Nephron progenitor cell (in vitro differentiated cells): ENCODE measurements at places on chromosomes 7 and 10.
A peak's percentile ranks its signal among the peaks of the same experiment; 100 is the strongest.

GRCh38 chr7:45253368-45253767, 95.8 kb downstream of the RAMP3 start:
- DNase-seq: no peak

DNA sequence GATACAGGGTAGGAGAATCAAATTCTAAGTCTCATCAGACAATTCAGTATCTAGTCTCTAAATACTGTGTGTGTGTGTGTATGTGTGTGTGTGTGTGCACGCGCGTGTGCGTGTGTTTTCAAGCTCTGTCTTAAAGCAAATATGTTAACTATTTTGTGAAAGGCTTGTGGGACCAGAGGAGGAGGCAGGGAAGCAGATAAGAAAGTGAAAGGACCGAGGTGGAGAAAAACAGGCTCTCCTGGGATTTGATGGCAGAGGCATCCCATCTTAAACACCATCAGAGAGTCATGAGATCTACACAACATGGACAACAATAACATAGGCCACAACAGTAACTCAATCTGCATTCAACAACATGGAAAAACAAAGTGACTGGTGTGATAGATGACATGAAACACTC, 67.1 kb downstream of the PIP4K2A start:
- DNase-seq: no peak

DNA sequence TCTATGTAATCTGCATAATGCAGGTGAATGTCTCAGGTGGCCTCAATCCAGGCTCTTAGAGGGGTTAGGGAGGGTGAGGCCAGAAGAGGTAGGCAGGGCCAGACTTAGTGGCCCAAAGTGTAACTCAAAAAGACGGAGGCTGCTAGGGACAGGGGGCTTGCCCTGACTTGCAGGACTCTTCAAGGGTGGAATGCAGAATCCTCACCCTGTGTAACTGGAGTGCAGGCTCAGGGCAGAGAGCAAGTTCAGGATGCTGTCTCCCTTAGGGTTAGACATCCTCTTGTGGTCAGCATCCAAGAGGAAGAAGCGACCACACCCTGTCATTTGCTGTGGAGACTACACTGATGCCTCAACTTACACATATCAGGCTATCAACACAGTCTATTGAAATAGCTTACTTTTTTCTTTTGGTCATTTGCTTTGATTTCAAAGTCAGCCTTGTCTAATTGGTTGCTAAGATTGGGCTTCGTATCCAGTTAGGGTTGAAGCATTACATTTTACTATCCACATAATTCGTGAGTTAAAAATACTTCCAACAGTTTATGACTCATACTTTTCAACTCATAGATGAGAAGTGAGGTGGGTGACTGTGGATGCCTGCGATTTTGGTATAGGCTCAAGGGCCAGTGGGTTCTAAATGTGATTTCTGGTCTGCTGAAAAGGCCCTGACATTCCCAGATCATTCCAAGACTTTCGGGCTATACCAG, 563.6 kb downstream of the SUGCT start:
- DNase-seq: no peak

- DNase-seq: no peak
These were observed 32.1 kb upstream of the SLC26A4 start for GRCh38 chr7:107628461-107629064.

DNA sequence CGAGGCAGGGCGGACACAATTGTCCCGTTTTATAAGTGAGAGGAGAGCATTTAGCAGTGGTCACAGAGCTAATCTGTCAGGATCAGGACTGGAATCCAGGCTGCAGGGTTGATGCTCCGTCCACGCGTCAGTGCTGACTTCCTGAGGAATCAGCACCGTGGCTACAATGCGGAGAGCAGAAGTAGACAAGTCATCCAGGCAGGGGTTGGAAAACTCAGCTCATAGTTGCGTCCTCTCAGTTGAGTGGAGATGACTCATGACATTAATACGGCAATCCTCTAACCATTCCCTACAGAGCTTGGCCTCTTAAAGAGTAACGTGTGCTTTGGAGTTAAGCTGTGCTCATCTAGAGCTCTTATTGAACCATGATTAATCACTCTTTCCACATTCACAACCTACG, 17.1 kb upstream of the HTR5A start:
- DNase-seq: no peak

DNA sequence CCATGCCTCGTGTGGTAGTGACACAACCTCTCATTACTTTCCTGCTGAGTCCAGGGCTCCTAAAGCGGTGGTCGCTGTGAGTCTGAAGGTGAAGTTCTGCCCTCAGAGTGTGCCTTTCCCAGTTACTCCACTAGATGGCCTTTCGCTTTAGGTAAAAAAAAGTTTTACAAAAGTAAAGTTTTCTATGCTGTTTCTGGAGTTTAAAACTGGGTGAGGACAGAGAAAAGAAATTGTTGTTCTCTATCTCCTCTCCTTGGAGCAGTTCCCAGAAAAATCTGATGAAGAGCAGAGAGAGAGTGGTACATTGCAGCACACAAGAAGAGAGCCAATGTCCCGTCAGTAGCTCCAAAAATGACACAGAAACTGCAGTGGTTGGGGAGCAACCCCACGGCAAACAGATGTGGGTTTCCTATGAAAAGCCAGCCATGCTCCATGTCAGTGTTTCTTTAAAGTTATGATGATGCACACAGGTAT, 257.1 kb downstream of the GLI3 start:
- peak; percentile 28 for DNase-seq

DNA sequence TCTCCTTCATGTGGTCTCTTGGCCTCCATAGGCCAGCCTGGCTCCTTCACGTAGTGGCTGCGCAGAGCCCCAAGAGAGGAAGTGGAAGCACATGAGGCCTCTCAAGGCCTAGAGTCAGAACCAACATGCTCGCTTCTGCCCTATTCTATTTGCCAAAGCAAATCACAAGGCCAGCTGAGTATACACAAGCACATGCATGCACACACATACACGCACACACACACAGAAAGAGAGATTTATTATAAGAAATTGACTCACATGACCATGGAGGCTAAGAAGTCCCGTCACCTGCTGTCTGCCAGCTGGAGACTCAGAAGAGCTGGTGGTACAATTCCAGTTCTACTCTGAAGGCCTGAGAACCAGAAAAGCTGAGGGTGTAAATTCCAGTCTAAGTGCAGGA, 64.3 kb upstream of the NRP1 start:
- no peak for DNase-seq

DNA sequence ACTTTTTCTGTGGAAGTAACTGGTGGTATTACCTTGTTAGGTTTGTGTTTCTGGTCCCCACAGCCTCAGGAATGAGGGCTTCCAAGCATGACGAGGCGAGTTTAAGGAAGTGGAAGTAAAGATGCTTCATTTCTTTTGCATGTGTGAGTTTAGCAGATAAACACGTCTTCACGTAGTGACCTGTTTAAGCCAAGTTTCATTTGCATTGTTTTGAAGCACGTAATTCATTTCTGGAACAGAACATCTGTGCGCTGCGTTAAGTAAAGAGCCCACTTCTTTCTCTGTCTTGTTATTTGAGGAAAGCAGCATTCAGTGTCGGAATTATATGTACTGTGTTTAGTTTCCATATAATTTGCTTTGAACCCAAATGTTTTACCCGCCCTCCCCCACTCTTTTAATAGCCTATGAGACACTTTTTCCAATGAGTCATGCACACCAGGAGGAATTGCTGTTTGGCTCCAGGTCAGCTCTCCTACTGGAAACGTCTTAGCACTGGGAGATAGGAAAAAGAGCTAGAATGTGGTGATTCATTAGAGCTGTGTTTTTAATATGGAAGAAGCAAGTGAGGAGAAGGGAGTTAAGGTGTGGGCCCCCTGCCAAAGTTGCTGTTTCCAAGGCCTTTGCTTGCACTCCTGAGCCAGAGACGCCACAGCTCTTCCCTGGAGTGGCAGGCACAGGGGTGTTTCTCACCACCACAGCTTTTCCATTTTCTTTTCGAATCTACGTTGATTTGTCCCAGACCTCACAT, 36.7 kb downstream of the BTBD16 start:
- DNase-seq: no peak

- DNase-seq: no peak
These were observed 83.3 kb downstream of the FAM107B start for GRCh38 chr10:14691359-14691758.

GRCh38 chr10:117720931-117721835, 178.6 kb downstream of the EMX2 start:
- DNase-seq: peak; percentile 79

DNA sequence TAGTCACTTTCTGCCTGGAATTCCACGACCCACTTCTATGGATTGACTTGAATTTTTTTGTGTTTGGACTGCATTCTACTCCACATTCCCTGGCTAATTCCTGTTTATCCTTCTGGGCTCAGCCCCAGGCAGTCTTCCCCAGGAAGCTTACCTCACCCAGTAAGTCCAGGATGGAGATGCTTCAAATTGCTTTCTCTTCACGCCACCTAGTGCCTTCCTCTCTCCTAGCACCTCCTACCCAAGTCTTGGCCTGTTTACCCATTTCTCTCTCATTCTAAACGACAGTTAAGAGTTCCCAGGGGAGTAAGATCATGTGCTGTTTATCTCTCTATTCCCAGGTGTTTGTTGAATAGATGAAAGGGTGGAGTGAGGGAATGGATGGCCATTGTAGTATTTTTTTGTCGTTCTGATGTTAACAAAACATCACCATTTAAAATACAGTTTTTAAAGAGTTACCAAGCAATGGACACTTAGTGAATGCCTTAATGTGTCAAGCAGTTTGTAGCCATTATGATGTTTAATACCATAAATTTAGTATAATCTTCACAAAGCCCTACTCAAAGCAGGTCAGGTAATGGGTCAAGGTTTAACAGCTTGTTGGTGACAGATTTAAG, 45.5 kb upstream of the TARP start:
- peak; percentile 32 for DNase-seq

DNA sequence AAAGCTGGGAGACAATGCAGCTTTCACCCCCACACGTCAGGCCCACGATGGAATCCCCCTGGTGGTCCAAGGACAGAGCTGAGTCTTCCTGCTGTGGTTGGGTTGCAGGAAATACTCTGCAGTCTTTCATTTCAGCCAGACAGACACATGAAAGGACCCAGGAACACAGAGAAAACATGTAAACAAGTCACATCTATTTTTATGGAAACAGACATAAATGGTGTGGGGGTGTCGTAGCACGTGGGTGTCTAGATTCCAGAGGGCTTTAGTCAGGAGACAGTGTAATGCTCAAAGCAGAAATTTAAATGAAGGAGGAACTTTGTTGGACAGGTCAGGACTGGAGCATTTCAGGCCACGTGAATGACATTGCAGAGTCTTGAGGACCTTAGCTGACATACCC, 444.6 kb downstream of the SUGCT start:
- no peak for DNase-seq

DNA sequence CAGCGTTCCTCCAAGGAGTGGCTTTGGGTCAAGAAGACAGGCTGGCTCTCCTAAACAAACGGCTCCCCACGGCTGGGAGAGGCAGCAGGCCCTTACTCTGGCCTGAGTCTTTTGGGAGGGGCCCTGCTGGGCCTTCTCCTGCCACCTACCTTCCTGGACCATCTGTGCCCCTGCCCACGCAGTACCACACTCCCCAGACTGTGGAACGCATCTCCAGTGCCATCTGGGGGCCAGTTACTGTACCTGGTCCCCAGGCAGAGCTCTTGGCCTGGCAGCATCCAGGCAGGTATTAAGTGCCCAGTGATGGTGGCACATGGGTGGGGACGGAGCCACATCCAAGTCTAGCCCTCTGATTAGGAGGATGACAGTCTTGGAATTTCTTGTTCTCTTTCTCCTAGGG, 14.4 kb downstream of the ALKBH4 start:
- no peak for DNase-seq
